Stimulated activated CD8-positive, alpha-beta memory T cell treated with anti-CD3 and anti-CD28 coated beads, Interleukin-4, amount 100 ng/mL, for 1 hour (primary cell): ENCODE measurements at places on chromosomes 4 and X.

GRCh38 chr4:97587912-97588311 lies 555.4 kb downstream of the STPG2 start:
- no peak for DNase-seq

- DNase-seq: no peak
Observed at GRCh38 chr4:6345866-6346265, 76.2 kb downstream of the WFS1 start.

DNA sequence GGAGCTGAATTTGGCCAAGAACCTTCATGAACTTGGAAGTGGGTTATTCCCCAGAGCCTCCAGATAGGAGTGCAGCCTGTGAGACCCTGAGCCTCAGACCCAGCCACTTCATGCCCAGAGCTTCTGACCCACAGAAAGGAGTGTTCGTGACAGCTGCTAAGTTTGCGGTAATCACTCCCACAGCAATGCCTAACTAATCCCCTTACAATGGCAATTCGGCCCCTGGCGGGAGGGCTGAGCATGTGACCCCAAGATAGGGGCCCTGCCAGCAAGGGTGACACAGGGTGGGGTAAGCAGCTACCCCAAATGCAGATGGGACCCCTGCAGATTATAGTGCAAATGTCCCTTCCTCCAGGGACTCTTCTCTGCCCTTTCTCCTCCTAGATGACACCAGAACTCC lies 22.5 kb downstream of the PNMA6E start:
- DNase-seq: no peak

DNA sequence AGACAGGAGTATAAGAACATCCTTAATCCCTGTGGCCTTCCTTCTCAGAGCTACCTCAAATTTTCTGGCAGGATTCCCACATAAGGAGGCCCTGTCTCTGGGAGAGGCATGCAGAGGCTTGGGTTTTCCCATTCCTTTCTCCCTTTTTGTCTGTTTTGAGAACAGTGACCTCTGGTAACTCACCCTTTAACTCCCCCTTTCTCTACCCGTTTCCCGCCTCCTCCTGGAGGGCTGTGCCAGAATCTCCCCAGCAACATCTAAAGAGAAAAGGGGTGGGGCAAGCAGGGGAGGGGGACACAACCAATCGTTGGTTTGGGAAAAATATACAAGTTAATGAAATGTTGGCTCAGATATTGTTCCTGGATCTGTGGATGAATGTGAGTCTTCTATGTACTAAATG lies 303.7 kb upstream of the IRS4 start:
- no peak for DNase-seq

- DNase-seq: peak; percentile 9
Observed at GRCh38 chr4:128812442-128813235, 3.1 kb downstream of the JADE1 start.

DNA sequence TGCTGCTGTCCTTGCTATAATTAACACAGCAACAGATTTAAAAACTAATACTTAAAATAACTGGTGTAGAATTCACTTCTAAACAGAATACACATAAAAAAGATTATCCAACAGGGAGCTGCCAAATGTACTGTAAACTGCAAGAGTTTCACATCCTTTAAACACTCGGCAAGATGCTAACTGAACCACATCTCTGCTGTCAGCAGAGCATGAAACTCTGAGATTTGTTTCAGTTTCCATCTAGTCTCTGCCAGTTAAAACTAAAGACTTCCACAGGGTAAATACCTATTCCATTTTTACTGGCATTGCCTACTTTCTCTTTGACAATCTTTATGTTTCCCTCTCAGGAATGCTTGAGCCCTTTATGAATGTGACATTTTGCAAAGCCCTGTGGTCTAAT lies 127.7 kb downstream of the SLC7A11 start:
- DNase-seq: no peak

DNA sequence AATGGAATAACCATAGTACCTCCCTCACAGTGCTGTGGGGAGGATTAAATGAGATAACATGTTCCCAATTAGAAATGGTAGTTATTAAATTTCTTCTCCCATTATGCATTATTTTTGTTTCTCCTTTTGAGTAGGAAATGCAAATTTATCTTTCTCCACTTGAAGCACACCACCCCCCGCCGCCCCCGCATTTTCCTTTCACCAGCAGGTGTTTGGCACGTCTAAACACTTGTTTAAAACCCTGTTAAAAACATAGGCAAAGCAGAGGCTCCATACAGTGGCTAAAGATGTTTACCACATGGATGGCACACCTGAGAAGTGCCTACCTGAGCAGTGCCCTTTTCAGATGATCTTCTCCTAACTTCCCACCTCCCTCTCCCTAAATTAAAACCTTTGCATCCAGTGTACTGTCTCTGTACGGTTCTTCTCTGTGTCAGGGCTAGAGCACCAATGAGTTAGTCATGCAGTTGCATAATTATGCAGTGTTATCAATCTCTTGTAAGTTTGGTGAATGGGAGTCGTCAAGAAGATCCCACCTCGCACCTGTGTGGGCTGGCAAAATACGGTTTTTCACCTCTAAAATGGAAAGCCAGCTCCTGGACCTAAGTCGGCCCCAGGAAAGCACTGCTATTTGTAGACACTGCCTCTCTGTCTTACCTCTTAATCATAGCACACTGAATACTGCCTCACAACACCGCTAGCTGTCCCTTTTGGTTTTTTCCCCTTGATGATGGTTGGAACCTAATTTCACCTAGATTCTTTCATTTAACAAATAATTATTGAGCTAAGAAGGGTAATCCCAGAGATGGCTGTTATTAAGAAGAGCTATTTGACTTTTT lies 122.0 kb downstream of the CT47B1 start:
- DNase-seq: no peak

DNA sequence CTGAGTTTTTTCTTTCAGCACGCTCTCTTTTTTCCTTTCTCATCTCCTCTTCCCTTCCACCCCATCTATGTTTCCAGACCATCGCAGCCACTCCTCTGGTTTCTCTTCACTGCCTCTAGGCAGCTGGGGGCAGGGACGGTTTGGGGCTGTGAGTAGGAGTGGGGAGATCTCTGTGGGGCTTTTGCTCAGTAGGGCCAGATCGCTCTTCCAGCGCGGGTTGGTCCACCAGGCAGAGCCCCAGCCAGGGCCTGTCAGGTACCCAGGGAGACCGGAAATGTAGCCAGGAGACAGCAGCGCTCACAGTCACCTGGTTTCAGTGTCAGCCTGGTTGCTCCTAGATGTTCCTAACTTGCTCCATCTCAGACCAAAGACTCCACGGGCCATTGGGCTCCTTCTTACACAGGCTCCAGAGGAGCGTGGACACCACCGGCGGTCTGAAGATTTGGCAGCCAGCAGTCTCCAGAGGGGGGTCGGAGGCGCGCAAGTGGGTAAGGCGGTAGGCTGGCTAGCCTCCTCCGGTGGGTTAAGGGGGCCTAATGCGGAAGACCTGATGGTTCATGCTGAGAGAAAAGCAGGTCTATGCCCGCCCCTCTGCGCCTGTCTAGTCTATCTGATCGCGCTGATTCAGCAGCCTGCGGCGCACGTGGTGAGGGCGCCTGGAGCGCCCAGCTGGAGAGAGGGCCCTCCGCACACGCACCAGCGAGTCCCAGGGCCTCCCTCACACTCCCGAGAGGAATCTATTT lies 1.8 kb downstream of the FGF5 start:
- no peak for DNase-seq

DNA sequence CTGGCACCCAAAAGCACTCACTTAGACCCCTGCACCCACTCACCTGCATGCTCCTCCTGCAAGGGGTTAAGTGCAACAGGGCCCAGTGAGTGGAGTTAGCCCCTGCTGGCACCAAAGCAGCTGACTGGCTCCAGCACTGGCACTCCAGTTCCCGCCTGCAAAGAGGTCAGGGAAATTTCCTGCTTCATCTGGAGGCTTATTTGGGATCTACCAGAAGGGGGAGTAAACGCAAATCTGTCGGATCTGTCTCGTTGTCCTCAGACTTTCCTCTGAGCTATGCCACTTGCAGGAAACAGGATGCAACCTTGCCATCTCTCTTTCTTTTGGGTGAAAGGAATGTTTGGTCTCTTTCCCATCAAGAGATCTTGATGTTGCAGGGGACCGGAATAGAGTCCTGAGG lies 435.6 kb downstream of the PCDH10 start:
- DNase-seq: no peak

- no peak for DNase-seq
Observed at GRCh38 chrX:41082783-41083182, 2.5 kb upstream of the USP9X start.

DNA sequence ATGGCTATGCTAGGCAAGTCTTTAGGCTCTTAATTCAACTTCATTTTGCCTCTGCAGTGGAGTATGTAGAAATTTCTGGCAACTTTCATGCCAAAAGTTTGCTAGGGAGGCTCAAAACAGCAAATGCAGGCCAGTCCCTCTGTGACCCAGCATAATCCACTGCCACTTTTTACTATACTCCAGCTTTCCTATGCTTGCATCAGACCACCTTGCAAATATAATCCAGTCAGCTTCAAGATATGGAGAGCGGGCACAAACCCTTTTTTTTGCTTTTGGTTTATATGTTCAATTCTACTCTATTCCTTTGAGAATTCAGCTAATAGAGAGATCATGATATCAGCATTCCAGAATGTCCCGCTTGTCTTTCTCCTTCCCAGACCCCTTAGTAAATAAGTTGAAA lies 192.0 kb upstream of the PABPC4L start:
- DNase-seq: no peak

GRCh38 chr4:1757836-1758235 lies 35.3 kb upstream of the FGFR3 start:
- no peak for DNase-seq

GRCh38 chr4:188015025-188015940 lies 19.7 kb downstream of the ZFP42 start:
- DNase-seq: no peak

DNA sequence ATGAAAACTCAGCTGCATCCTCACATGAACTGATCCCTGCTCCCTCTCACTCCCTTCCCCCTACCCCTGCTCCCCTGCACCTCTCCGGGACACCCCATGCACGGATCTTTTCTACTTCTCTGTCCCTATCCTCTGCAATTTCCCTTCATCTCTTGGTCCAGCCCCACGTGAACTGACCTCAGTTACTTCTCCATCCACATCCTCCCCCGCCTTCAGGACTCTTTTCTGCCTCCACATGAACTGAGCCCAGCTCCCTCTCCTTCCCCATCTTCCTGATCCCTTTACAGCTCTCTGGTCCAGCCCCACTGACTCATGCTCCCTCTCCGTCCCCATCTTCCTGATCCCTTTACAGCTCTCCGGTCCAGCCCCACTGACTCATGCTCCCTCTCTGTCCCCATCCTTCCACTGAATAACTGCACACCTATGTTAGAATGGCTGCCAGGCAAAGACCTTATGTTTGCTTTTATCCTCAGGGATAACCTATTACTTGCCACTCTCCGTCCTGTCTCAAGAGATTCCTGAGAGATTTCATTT lies 5.6 kb downstream of the CETN2 start:
- no peak for DNase-seq
